ENCODE measurements at places on chromosomes 7 and 10.

DNA sequence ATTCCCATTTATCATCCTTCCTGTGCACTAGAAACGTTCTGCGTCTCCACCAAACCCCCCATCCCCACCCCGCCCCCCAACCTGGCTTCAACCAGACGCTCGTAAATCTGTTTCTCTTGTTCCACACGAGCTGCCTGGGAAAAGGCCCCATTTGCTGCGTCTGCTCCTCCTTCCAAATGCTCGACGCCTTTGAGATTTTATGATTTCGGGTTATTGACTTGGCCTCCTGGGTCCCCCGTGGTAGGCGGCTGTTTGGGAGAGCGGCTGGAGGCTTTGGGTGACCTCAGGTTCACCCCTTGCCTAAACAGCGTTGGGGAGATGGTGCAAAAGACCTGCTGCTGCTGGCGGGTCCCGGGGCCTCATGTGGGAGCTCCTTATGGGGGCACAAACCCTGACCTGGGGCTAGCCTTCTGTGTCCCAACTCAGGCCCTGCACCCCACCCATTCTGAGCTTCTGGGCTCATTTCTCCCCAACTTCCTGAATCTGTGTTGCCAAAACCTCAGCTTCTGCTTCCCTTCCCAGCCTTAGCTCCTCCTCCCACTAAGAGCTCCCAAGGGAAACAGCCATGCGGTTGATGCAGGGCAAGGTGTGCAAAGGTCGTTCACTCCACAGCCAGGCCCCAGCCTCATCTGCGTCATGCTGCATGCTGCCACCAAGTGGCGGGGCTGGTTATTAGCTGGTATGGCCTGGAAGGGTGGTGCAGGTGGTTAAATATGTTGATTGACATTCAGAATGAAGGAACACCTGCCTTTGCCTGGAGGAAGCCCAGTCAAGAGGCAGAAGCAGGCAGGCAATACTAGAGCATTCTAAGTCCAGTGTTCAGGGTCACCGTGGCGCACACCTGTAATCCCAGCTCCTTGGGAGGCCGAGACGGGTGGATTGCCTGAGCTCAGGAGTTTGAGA is 49.1 kb upstream of the ELN start:
- DNase-seq = no peak

DNA sequence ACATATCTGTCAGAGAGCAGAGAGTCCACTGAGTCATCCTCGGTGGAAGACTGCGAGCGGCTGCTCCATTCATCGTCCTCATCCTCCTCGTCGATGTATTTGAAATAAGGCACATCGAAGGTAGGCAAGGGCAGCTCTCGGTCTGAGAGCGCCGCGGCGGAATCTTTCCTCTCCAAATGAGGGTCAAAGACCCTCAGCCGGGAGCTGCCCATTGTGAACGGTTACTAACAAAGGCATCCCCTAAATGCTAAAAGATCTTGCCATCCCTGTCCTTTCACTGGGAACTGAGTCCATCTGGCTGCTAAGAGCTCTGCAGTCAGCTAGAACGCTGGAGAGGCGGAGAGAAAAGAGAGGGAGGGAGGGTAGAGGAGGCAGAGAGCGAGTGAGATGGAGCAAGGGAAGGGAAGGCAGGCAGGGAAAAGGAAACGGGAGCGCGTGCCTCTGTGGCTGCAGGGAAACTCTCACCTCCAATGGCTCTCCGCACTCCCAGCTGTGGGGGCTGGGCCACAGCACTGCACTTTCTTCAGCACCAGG is 163.4 kb downstream of the RAPGEF5 start:
- DNase-seq = no peak

GRCh38 chr10:77700086-77700485 is 62.5 kb upstream of the KCNMA1 start:
- DNase-seq = no peak

DNA sequence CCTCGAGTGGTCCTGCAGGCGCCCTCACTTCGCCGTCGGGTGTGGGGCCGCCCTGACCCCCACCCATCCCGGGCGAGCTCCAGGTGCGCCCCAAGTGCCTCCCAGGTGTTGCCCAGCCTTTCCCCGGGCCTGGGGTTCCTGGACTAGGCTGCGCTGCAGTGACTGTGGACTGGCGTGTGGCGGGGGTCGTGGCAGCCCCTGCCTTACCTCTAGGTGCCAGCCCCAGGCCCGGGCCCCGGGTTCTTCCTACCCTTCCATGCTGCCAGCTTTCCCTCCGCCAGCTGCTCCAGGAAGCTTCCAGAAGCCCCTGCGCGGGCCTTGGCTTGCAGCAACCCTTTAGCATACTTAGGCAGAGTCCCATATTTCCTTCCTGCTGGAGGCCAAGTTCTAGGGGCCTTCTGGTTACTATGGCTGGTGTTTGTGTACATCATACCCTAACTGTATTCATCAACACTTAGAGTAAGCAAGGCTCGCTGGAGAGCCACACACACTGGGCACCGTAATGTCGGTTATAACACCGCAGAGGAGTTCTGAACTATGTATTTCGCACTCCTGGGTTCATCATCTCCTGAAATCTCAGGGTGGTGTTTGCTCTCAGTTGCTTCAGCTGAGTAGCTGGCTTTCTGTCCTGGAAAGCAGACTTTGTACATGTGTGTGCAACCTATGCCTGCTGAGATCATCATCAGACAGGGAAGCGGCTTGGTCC is 471 bp downstream of the MGMT start:
- DNase-seq = no peak

DNA sequence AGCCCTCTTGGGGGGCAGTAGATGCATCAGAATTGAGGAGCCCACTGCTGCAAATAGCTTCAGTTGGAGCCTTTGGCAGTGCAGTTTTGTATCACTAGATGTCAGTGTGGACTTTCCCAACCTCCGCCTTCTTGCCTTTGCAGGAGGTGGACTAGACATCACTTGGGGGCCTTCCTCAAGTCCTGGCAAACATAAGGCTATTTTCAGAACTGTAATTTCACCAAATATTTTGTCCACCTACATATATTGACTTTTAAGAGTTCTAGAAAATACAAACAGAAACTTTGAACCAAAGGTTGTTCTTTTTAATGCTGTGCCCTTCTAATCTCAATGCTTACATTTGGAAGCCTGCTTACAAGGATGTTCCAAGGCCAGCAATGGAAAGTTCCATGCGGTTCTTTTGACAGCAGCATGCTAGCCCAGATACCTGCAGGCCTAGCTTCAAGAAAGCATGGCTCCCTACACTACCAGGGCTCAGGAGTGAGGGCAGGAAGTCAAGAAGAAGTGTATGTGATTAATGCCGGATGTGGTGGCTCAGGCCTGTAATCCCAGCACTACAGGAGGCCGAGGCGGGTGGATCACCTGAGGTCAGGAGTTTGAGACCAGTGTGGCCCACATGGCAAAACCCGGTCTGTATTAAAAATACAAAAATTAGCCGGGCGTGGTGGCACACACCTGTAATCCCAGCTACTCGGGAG is 8.0 kb upstream of the ZNRF2 start:
- no peak for DNase-seq

GRCh38 chr7:139829025-139829774 is at the start of gene TBXAS1:
Gene TBXAS1 (plus strand): TSS chr7:139829264. CDS start chr7:139829391, 127 bp downstream.
- DNase-seq = no peak

- DNase-seq = no peak
These were observed 43.6 kb downstream of the PPP1R3A start for GRCh38 chr7:113875224-113875623.

Data from cortex of kidney (tissue), 1 donor.